Urothelium cell line (cell line): ENCODE measurements at places on chromosomes 5 and 9.
A peak's percentile ranks its signal among the peaks of the same experiment; 100 is the strongest.

DNA sequence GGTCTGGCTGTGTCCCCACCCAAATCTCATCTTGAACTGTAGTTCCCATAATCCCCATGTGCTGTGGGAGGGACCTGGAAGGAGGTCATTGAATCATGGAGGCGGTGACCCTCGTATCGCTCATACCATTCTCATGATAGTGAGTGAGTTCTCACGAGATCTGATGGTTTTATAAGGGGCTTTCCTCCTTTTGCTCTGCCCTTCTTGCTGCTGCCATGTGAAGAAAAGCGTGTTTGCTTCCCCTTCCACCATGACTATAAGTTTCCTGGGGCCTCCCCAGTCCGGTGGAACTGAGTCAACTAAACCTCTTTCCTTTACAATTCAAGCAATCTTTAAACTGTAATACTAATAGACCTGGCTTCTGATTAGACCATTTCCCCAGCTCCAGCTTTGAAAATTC is 92.2 kb upstream of the SARDH start:
- DNase-seq, result no peak

DNA sequence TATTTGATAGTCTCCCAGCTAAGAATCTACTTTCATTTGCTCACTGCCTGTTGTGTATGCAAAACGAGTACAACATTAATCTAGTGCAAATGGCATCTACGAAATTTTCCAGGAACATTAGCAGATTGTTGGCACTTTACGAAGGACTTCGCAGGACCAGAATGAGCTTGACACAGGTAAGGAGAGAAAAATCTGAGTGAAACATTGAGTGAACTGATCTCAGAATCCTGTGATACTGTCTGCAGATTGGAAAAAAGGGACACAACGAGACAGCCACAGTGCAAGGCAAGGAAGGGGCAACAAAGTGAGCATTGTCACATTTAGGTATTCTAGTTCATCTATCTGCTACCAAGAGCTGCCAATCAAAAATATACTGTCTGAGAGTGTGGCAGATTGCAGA is 350.5 kb downstream of the ZNF608 start:
- no peak for DNase-seq

- DNase-seq, result no peak
These were observed 4.7 kb upstream of the PLPP7 start for GRCh38 chr9:131284856-131285255.

GRCh38 chr5:14914193-14914592 is 42.6 kb upstream of the ANKH start:
- no peak for DNase-seq

DNA sequence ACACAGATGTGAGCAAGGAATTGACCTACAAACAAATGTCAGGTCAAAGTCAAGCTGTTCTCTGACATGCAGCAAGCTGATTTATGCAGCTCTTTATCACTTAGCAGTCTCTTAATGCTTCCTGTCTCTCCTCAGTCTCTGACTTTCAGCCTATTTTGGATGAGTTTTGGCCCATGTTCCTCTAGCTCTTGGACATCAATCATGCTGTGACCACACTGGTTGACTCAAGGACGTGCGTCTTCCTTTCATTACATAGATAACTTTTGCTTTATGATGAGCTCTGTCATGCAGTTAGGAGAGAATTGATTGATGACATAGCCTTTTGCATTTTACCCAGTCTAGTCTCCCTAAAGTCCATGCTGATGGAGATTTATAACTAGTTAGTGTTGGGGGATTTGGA is 9.4 kb upstream of the REEP5 start:
- DNase-seq, result no peak

DNA sequence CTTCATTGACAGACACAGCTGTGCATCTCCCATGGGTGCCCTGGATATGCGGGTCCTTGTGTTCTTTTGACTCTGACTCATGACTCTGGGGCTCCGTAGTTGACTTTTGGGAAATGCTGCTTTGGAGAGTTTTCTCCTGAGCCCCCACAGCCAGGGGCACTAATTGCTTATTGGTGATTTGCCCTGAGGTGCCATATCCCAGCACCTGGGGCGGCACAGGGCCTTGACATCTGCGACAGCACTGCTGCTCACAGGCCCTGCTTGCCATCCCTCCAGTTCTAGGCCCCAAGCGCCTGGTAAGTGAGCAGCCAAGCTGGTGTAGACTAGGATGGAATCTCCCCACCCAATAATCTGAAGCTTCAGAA is 75.1 kb downstream of the AMBP start:
- DNase-seq, result no peak

DNA sequence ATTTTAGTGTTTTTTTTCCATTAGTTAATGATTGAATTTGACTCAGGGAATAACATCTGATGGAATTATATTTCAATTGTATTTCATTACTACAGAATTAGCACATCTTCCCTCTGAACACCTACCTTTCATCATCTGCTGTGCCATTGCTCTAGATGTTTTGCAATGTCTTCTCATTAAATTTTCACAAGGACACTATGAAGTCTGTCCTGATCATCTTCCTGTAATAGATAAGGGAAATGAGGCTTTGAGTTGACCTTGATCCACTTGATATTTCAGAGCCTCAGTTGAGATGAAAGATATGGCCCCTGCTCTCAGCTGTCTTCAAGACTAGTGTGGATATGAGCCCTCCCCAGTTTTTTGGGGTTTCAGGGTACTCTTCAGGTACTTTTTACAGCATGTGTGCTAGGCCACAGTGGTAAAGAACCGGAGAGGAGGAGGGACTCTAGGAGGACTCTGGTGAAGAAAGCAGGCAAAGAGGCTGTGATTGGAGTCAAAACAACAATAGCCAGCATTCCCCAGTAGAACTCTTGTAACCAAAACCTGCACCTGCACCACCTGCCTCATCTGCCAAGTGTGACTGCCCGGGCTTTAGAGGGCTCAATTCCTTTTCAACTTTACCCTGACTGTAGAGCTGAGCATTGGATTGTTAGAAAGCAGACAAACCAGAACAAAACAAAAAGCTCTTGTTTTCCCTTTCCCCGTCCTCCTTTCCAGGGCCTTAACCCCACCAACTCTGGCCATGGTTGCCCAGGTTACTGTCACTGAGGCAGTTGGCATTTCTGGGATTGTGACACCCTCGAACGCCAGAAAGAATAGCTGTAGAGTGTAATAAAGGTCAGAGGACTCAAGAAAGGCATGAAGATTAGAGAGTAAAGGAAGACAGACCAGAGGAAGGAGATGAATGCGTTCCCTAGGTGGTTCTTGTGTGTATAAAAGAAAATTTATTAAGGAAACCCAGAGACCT is 56.3 kb downstream of the ERAP1 start:
- no peak for DNase-seq

DNA sequence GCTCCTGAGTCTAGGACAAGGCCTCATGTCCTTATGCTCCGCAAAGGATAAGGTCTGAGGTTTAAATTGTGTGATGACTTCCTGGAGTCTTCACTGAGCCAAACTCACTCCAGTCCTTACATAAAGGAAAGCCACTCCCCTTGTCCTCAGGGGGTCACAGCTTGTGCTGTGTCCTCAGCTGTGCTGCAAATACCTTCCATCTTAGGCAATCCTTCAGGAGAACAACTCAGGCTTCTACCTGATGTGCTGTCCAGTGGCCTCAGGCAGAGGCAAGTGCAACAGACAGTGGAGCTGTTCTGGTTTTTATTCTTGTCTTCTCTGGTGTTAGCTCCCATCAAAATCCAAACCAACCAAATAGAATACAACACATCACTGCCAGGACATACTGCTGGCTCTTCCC is 151.5 kb downstream of the TAF11L14 start:
- DNase-seq, result no peak

- no peak for DNase-seq
These were observed 342.7 kb downstream of the ADGRV1 start for GRCh38 chr5:90901261-90901660.

GRCh38 chr9:93258419-93258817 is 74.5 kb downstream of the WNK2 start:
- no peak for DNase-seq

GRCh38 chr5:86786955-86787354 is 169.2 kb downstream of the COX7C start:
- no peak for DNase-seq

- no peak for DNase-seq
These were observed 49.3 kb upstream of the SPTLC1 start for GRCh38 chr9:92164490-92164889.

DNA sequence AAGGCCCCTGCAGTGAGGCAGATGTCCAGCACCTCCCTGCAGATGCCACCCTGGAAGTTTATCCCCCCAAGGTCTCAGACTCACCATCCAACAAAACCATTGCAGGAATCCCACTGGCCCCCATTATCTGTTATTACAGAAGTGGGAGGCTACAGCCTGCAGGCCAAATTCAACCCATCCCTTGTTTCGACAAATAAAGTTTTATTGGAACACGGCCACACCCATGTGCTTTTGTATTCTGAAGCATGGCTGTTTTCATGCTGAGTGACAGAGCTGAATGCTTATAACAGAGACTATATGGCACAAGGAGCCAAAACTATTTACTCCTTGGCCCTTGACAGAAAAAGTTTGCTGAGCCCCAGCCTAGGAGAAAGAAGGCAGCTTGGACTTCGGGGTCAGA is 428.8 kb downstream of the CDK5RAP2 start:
- no peak for DNase-seq

DNA sequence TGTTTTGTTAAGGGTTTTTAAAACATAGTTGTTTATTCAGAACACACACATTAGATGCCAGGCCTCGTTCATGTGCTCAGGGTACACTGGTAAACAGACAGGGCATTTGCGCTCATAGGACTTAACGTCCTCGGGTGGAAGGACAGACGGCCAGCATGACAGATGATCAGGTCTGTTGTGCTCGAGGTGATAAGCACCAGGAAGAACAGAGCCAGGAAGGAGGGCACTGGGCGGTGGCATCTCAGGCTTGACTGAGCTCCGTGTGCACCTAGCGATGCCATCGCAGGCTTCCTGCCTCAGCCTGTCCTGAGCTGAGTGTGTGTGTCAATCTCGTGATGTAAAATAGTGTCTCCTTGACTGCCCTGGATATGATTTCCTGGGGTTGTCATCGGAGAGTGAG is 96.5 kb downstream of the EHMT1 start:
- no peak for DNase-seq

DNA sequence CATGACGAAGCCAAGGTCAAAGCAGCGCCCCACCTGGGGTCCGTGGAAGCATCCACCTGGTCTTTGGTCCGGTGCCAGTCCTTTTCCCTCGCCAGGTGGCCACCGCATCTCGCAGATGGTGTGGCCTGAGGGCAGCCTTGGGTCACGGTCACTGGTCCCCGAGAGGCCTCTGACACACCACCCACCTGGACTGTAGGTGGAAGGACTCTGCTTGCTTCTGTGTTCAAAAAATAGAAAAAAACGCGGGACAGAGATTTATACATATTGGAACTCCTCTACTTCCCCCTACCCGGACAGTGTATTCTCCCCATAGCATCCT is 466 bp upstream of the TTC39B start:
- no peak for DNase-seq

DNA sequence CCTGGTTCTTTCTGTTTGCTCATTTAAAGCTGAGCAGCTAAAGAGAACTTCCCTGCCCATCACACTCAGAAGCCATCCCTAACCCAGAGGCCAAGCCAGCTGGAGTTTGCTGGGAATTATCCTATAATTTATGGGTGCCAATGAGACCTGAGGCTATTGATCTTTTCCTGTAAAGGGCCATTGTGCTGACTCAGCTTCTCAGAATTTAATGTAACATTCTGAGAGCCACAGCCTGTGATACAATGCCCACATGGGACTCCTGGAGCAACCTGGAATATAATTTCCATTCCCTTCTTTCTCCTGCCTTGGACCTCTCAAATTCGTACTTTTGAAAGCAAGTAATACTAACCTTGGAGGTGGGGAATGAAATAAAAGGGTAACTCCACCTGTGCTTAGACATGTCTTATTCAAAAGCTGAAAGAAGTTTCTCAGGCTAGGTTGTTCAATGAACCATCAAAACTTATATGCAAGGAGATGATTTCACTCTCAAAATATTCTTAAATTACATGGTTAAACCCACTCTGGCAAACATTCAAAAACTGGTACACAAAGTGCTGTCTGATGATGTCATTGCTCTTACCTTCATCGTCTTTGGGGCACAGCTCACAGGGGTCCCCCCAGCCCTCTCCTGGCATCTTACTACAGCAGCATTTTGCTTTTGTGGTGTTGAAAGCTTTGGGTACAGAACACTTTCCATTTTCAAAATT is 206.7 kb downstream of the SLC12A2 start:
- no peak for DNase-seq

- DNase-seq, result no peak
These were observed 29.8 kb upstream of the BICD2 start for GRCh38 chr9:92794426-92794825.

DNA sequence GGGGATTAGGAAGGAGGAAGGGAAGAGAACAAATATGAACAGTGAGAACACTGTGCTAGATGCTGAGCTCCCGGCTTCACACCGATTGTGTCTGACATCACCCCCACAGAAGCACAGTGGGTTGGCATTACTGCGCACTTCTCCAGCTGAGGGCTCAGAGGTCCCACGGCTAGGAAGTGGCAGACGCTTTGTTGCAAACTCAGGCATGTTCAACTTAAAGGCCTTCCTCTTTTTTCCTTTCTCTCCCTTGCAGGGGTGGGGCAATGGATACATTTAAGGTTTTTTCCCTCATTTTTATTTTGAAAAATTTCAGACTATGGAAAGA is 15.5 kb upstream of the SHB start:
- no peak for DNase-seq

DNA sequence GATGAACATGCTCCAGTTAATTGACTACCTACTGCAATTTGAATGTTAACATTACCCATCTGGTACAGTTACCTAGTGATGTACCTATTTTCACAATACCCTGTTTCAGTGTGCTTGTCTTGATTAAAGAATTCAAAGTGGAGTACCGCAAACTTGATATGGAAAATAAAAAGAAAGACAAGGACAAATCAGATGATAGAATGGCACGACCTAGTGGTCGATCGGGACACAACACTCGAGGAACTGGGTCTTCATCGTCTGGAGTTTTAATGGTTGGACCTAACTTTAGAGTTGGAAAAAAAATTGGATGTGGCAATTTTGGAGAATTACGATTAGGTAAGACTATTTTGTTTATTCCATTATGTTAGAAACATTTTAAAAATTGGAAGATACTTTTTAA is 33.5 kb downstream of the CSNK1G3 start:
- peak; percentile 26 for DNase-seq

GRCh38 chr9:37732086-37732741 is 21.4 kb upstream of the TRMT10B start:
- DNase-seq, result no peak

- DNase-seq, result no peak
These were observed 13.3 kb upstream of the SPATA24 start for GRCh38 chr5:139417214-139417613.

DNA sequence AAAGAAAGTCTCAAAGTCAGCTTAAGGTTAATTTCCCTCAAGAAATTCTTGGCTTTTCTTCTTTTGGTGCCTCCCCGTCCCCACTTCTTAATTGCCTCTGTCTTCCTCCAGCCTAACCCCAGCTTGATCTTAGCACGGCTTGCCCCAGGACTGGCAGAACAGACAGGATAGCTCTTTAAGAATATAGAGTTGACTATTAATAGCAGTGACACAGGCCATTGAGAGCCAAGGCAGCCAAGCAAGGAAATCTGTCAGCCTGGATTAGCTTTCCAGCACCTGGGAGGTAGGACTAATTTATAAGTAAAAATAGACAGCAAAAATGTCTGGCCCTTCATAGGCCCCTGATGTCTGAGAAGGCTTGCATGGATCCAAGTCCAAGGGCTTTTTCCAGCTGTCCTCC is 384.6 kb upstream of the SLC30A5 start:
- no peak for DNase-seq

- DNase-seq, result no peak
These were observed 155.4 kb downstream of the RGS3 start for GRCh38 chr9:113618836-113619490.
